NK-92 treated with Interleukin-12 subunit alpha and Interleukin-12 subunit beta, amount 100 ng/mL, for 24 hours (cell line): ENCODE measurements at places on chromosomes 4 and X.

DNA sequence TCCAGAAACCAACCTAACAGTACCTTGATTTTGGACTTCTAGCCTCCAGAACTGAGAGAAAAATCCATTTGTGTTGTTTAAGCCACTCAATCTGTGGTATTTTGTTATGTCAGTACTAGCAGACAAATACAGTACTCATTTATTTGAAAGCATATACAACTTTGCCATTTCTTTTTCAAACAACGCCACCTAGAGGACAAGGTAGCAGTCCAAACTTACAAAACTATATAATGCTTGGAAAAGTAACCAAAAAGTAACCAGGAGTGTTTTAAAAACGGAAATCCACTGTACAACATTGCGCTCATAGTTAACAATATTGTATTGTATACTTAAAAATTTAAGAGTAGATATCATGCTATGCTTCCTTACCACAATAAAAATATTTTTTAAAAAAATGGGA is 37.0 kb upstream of the FGF13 start:
- no peak for DNase-seq

DNA sequence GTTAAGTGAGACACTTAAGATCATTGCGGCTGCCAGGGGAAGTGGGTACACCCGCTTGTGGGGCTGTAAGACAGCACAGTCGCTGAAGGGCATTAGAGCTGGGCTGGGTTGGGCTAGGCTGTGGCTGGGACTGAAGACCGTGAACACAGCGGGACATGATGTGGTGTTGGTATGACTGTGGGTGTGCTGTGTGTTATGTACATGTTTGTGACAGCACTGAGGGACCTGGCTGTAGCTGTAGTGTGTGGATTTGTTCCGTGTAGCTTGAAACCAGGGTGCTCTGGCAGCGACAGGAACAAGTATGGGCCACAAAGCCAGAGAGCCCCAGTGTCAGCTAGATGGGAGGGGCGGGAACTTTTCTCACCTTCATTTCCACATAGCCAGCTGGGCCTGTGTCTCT is 82.1 kb downstream of the NHSL2 start:
- DNase-seq: peak; percentile 39

DNA sequence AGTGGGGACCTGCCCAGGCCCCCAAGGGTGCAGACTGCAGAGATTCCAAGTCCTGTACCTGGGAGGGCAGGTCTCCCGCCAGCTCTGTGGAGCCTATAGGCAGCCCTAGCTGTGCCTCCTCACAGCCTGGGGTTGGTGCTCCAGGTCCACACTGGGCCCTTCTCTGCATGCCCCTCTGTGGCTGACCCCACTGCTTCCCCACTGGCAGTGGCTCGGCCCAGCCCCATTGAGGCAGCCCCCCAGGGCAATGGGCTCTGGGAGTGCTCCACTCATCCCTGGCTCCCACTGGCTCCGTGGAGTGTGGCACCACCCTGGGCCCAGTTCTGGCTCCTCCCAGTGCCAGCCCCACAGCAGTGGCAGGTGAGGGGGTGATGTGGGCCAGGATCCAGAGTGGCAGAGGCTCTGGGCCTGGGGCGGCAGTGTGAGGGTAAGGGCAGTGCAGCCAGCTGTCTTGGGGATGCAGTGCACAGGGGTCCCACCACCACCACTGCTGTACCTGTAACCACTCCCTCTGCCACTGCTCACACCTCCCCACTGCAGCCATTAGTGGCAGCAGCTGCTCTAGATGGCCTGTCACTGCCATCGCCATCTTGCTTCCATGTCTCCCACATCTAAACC is 312.2 kb downstream of the GPM6A start:
- no peak for DNase-seq

- no peak for DNase-seq
These were observed 245.6 kb downstream of the THOC2 start for GRCh38 chrX:123487236-123487635.

DNA sequence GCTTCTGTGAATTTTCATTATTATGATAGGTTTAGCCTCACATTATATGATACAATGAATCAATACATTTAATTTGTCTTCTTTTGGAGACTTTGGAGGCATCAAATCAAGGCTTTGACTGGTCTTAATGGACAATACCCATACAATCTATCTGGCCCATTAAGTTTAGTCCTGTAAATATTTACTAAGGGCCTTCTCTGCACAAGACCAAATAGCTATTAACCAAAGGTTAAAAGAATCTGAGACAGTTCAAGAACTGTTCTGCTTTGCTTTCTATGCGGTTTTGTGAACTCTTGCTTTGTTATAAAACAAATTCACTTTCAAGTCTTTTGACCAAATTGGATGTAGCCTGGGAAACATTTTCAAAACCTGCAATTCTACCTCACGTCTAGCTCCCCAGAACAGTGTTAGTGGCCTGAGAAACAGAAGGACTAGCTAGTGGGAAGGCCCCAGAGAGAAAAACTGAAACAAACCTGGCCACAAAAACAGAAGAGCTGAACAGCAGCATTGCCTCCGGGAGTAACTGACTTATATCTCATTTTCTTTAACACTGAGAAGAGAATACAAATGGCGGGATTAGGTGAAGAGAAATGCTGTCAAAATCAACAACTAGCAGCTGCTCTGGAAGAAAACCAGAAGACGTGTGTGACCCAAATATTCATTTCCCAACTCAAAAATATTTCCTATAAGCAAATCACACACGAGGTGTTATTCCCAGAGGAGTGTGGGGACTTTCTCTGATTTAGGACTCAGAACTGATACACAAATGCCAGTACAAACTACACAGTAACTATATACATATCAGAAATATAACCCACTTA is 548 bp downstream of the TLR1 start:
- peak; percentile 19 for DNase-seq

- no peak for DNase-seq
These were observed 231.1 kb upstream of the ANXA3 start for GRCh38 chr4:78320349-78320935.

- DNase-seq: no peak
These were observed 127.3 kb upstream of the HUWE1 start for GRCh38 chrX:53813670-53814440.

- DNase-seq: no peak
These were observed 6.6 kb upstream of the GBA3 start for GRCh38 chr4:22686141-22686540.
